NAMALWA (cell line): ENCODE measurements at places on chromosomes 6 and 20.

GRCh38 chr20:13105039-13105438 lies 96.3 kb downstream of the SPTLC3 start:
- no peak for DNase-seq

DNA sequence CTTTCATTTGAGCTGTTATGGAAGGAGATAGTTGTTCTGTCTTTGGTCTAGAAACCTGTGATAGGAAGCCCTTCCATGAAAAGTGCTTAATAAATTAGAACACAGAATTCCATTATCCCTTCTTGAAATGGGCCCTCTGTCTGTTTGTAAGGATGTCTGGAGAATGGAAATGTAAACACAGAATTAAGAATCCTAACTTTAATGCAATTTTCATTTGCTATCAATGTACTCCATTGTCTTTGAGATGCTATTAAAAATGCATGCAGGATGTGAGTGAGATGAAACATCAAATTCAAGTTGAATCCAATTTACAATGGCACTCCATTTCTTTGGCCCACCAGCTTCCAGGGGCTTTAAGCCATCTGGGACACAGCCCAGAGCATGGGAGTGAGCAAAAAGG lies 13.9 kb upstream of the AARS2 start:
- no peak for DNase-seq

GRCh38 chr6:121354764-121355163 lies 20.5 kb upstream of the TBC1D32 start:
- DNase-seq, result no peak

DNA sequence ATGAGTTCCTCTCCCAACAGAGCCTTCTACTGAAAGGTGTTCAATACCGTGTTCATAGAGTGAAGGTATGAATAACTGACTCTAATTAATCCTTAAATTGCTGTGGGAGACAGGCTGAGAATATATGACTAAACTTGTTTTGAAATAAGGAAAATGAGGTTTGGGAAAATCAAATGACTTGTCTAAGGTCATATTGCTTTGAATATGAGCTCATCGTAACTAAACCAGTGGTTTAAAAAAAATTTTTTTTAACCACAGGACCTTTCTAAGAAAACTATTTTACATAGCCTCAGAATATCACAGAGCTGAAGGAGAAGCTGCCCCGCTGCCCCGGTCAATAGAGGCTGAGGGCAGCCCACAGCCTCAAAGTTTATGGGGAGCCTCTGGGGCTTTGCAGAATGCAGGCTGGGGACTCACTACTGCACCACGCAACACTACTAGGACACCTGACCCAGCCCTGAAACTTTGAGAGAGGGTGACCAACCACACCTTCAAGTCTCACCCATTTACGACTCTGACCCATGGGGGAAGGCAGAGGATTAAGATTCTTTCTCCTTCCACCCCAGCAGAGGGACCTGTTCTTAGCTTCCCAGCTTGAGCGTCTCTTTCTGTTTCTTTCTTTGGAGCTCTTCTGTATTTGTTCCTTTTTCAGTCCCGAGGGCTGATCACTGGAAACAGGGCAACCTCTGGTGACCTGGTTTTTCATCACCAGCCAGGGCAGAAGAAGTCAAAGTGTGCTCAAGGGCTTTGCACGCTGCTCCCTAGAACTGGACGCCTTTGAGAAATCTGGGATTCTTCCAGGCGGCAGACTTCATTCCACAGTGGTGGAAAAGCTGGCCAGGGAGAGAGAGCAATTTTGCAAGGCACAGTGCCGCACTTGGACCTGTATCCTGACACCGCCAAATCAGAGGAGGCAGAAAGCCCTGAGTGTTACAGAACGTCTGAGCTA lies 220.2 kb downstream of the ATXN1 start:
- DNase-seq, result no peak

DNA sequence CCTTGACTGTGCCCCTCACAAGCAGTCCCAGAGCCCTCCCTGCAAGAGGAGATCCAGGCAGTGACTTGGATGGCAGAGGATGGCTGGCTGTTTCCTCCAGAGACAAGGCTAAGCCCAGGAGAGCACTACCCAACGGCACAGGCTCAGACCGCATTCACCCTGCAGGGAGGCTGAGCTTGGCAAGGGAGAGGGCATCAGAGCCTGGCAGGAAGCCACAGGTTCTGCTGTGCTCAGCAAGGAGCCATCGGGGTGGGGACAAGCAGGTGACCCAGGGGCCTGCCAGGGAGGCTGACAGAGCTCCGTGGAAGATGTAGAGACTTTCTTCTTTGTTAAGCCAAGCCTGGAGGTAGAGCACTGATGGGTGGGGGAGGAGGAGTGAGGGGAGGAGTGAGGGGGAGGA lies 159.2 kb upstream of the CST7 start:
- DNase-seq, result no peak

GRCh38 chr6:42232035-42232434 lies 14.4 kb upstream of the MRPS10 start:
- no peak for DNase-seq

DNA sequence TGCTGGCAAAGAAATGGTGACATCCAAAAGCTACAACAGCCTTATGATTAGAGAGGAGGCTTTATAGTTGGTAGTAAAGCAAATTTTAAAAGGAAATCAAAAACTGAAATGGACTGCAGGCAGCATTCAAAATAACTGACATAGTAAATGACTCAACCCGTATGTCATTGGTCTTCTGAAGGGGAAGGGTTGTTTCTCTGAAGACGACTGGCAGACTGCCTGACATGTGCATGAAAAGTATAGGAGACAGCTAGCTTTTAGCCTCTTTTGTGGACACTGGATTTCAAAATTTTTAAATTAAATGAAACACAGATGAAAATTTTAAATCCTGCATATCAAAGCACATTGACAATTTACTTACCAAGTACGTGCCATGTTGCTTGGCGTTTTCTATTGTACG lies 90.7 kb downstream of the TRMT6 start:
- DNase-seq, result no peak

DNA sequence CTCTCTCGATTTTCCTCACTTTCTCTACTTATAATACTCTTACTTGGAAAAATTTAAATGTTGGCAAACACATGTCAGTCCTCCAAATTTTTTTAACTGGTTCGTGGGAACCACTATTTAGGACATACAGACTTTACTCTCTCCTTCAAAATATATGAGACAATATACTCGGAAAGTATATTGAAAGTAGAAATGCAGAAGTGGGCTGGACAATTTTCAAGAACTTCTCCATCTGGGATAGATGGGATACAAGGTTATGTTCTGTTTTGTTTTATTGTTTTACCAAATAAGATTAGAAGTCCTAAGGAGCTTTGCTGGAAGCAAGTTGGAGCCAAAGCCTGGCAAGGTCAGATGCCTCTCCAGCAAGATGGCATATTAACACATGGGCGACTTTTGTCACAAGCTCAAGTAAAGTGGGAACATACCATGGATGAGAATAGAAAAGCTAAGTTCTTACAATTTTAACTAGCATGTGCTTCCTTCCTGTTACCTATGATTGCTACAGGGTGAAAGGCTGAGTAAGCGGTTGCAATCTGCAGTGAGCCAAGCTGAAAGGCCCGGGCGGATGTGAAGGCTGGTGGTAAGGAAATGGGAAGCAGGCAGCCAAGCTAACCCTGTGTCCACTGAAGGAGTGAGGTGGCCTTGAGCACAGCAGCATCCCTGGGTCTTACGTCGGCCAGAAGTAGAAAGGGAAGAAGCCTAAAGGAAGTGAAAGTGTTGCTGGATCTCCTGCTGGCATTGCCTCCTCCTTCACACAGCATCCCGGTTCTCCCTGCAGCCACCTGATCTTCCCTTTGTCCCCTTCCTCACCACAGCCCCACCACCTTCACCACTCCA lies 7.1 kb downstream of the MAP3K5 start:
- peak; percentile 52 for DNase-seq

DNA sequence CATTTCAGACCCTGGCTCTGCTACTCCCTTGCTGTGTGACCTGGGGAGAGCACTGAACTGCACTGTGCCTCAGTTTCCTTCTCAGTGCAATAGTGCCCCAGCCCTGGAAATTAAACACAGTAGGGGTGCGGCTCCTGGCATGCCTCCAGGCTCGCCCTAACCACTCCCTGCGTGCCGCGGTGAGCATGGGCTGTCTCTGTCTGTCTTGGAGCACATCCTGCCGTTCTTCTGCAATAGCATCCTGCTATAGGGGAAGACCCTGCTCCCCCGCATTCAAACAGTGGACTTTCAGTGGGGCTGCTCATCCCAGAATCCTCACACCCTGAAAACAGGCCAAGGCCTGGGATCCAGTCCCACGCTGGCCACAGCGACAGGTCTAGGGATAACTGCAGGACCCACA lies 129.5 kb downstream of the FOXC1 start:
- no peak for DNase-seq

DNA sequence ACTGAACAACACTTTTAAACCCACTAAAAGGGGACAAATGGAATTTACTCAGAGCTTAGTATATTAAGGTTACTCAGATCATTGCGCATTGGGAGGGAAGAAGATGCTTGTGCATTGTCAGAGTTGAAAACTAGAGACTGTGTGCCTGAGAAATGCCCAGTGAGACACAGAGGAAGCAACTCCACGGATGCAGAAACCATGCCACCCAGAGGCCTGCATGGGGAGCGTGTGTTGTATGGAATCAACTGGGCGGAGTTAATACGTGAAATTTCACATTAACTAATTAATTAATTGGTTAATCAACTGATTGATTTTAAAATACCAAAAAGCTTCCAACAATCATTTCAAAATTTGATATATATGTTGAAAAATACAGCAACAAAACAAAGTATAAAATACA lies 391.6 kb downstream of the PLCB1 start:
- DNase-seq, result no peak

DNA sequence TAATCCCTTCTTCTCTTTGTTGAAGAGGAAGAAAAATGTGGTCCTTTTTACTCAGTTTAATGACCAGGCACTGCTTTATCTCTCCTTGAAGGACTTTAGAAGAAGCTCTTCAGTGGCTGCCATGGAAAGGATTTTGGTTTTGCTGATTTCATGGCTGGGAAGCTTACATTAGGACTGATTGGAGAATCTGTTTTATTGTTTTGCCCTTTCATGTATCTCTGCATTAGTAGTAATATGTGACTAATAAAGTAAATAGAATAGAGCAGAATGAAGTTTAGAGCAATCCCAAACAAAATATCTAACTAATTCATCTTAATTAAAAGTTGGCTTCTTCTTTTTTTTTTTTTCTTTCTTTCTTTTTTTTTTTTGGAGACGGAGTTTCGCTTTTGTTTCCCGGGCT lies 502.9 kb downstream of the HAO1 start:
- no peak for DNase-seq

DNA sequence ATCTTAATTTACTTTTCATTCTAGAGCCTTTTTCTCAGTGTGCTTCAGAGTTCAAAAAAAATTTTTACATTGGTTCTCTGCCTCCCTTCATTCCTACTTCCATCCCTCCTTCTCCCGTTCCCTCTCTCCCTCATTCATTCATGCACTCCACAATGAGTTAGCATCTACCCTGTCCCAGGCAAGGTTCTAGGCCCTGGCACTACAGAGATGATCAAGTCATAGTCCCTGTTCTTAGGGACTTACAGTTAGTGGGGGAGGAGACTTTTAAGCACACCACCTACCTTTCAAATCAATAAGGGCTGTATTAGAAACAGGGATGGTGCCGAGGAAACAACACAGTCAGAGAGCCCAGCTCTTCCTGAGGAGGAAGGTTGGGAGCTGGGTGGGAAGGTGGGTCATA lies 40.3 kb downstream of the MAP3K5 start:
- DNase-seq, result no peak

DNA sequence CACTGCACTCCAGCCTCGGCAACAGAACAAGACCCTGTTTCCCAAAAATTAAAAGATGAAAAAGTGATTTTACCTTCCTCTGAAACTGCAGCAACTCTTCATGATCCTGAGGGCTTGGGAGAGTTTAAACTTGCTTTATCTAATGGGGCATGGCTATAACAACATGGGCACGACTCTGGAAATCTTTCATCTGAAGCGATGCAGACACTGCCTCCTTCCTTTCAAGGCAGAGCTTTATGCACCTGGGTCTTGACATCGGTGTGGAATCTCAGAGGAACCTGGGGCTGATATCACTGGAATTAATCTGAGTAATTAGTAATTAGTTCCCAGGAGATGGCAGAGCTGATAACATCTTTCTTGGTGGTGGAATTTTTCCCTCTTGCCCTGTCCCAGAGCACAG lies 52.1 kb downstream of the EDN3 start:
- DNase-seq, result no peak

DNA sequence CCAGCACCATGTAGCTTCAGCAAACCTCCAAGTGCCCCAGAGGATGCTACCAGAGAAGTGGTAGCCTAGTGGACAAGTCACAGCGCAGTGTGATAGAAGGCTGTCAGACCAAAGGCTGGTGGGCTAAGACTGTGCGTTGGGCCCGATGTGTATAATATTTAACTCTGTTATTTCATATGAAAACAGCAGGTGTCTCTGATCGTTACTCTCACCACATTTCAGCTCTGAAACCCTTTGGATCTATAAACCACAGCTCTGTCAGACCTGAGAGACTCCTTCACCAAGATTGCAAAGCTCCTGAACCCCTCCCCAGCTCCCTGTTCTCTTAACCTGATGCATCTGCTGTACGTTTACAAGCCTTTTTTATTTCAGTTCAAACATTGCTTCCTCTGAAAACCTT lies 43.8 kb downstream of the ISM1 start:
- no peak for DNase-seq

DNA sequence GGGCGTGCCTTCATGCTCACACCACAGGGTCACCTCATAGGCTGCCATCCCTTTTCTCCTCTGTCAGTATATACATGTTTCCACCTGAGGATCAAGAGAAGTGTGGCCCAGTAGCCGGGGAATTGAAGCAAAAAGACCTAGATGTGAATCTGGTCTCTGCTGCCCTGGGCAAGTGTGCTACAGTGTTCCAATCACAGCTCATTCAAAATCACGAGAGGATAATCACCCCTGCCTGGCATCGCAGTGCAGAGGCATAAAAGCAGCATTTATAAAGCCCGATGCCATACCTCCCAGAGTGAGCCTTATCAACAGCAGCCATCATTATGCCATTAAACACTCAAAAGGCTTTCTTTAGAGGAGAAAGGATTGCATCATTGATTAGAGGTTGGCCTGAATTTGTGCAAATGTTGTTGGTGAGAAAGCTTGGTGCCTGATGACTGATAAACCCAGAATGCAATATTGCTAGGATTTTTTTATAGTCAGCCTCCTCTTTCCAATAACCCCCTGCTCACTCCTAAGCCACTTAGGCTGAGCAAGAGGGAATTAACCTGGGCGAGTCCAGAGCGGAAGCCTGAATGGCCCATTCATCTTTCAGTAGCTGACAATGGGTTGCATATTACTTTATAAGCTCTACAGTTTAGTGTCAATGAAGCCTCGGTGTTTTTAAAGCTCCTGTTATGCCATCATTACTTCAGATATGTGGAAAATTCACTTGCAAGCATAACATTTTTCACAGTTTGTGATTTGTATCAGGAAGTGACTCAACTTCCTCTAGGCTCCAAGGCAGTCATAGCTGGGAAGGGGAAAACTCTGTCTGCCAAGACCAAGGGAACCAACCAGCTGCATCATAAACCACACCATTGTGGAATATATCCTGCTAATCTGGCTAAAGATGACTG lies 92.5 kb upstream of the NXT1 start:
- DNase-seq, result no peak

GRCh38 chr6:82022614-82023129 lies 224.9 kb downstream of the IBTK start:
- no peak for DNase-seq

- DNase-seq, result no peak
These were observed 68.0 kb downstream of the BMP7 start for GRCh38 chr20:57198132-57199072.

- no peak for DNase-seq
These were observed 42.5 kb upstream of the HBS1L start for GRCh38 chr6:135097172-135097571.

- no peak for DNase-seq
These were observed 712.9 kb downstream of the UTRN start for GRCh38 chr6:144997996-144998395.

GRCh38 chr6:25056130-25056529 lies 120.4 kb upstream of the RIPOR2 start:
- DNase-seq, result peak; percentile 16
